Endodermal cell (in vitro differentiated cells): ENCODE measurements at places on chromosomes 1 and 21.

- H3K4me3 ChIP-seq, result no peak overlapping the region
- no peaks in the 10 kb centered on the region for H3K27me3 ChIP-seq
- no peaks in the 10 kb centered on the region for H3K4me1 ChIP-seq
Observed at GRCh38 chr1:243568793-243569192, 281.2 kb downstream of the AKT3 start.

DNA sequence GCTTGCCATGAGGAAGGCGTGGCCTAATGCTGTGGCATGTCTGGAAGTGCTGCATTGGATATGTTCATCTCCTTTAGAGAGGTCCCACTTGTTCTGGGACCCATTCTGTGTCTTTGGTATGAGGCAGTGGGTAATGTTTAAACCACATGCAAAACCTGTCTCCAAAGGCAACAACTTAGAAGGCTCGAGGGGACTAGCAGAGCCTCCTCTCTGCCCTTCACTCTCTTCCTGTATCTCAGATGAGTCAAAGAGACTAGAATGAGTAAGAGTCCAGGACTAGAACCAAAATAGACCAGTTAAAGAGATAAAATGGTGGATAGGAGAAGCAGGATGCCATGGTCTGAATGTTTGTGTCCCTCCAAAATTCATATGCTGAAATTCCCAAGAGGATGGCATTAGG is 220.8 kb upstream of the KIAA0040 start:
- no peak overlapping the region for H3K4me3 ChIP-seq
- H3K36me3 ChIP-seq, result no peaks in the 10 kb centered on the region
- H3K27me3 ChIP-seq, result no peaks in the 10 kb centered on the region
- no peak overlapping the region for H3K27ac ChIP-seq
- H3K4me1 ChIP-seq, result no peaks in the 10 kb centered on the region

- no peaks in the 10 kb centered on the region for H3K36me3 ChIP-seq
- no peak for DNase-seq
- H3K27me3 ChIP-seq, result no peaks in the 10 kb centered on the region
- no peak overlapping the region for H3K27ac ChIP-seq
- no peak overlapping the region for H3K4me3 ChIP-seq
- H3K4me1 ChIP-seq, result no peaks in the 10 kb centered on the region
Observed at GRCh38 chr1:117295001-117295400, 72.2 kb upstream of the MAN1A2 start.

- peaks cover 61% of the 10 kb centered on the region for H3K27me3 ChIP-seq
- no peaks in the 10 kb centered on the region for H3K36me3 ChIP-seq
- no peak overlapping the region for H3K27ac ChIP-seq
- DNase-seq, result peak; percentile 52
- peaks cover 4% of the 10 kb centered on the region for H3K4me1 ChIP-seq
Observed at GRCh38 chr1:238672262-238672661, 714.1 kb upstream of the CHRM3 start.

GRCh38 chr1:62912028-62912638 is 128.2 kb downstream of the ATG4C start:
- H3K4me3 ChIP-seq, result no peak overlapping the region
- no peaks in the 10 kb centered on the region for H3K36me3 ChIP-seq
- no peaks in the 10 kb centered on the region for H3K27me3 ChIP-seq
- H3K4me1 ChIP-seq, result no peaks in the 10 kb centered on the region

DNA sequence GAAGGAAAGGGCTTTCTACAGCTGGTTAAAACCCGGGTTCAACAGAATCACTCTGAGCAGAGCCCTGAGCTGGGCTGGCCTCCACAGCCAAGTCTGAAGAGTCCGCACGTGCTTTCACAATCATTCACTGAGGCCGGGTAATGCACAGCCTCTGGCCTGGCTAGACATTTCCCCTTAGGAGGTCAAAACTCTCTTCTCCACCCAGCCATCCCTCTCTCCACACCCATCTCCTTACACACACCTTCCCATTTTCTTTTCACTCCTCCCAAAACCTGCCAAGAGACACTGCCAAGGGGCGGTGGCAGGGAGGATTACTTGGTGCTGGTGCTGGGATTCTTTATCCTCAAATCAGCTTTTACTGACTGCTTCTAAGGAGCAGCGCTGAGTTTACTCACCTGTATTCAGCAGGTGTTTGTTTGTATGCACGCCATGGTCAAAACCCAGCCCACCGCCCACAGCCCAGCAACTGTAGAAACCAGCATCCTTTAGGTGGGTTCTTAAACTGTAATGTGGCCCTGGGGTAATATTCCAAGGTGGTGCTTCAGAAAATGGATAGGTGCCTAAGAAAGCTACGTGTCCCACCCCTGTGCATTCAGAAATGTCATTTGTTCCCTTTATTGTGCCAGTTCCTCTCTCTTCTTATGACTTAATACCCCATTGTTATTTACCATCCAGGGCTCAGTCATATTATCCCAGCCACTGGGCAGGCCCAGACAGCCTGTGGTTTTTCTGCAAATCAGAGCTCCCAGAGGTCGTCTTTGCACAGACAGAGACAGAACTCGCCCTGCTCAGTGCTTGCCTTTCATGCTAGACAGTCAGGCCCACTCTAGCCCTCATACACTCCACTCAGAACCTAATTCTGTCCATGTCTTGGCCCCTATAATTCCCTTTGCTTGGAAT is 80.2 kb downstream of the ADSS2 start:
- no peaks in the 10 kb centered on the region for H3K36me3 ChIP-seq
- H3K4me3 ChIP-seq, result no peak overlapping the region
- H3K27me3 ChIP-seq, result no peaks in the 10 kb centered on the region
- no peak for DNase-seq
- H3K4me1 ChIP-seq, result peaks cover 17% of the 10 kb centered on the region
- H3K27ac ChIP-seq, result no peak overlapping the region

- H3K4me1 ChIP-seq, result peaks cover 9% of the 10 kb centered on the region
- no peaks in the 10 kb centered on the region for H3K36me3 ChIP-seq
- peak; percentile 52 for DNase-seq
- no peaks in the 10 kb centered on the region for H3K27me3 ChIP-seq
- no peak overlapping the region for H3K4me3 ChIP-seq
Observed at GRCh38 chr1:204564835-204565234, 48.6 kb downstream of the MDM4 start.

- H3K27me3 ChIP-seq, result no peaks in the 10 kb centered on the region
- no peak for DNase-seq
- H3K4me3 ChIP-seq, result no peak overlapping the region
Observed at GRCh38 chr21:35682904-35683549, 377.3 kb downstream of the SETD4 start.

DNA sequence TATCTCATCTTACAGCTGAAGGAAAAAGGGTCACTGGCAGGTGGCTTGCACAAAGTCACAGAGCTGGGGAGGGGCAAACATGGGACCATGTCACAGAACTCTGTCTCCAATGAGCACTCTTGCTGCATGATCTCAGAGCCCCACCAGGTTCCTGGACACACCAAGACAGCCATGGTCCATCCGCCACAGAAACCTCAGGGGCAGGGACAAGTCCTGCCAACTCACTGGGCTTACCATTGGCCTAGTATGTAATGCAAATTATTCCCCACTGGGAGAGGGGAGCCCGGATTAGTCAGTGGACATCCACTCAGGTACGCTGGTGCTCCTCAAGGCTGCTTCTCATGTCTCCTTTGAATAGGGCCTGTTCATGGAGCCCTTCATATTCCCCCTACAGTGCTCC is 14.2 kb downstream of the S100A7A start:
- no peak overlapping the region for H3K27ac ChIP-seq
- no peak for DNase-seq
- no peak overlapping the region for H3K4me3 ChIP-seq
- peaks cover 17% of the 10 kb centered on the region for H3K27me3 ChIP-seq
- H3K36me3 ChIP-seq, result no peaks in the 10 kb centered on the region

DNA sequence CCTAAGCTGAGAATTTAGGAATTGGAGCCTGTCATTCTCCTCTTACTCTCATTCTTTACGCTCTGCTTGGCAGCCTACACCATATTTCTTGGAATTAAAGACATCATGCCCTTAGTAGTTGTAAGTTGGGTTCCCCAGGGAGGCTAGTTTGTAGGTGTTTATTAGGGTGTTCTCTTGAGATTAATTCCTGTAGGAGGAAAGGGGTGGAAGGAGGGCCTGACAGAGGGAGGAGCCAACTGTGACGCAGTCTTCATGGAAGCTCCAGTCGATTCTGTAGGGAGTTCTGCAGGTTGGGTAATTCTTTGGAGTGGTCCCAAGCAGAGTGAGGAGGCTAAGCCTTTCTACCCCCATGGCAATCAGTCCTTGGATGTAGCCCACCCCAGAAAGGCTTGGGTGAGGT is 111.4 kb downstream of the HHAT start:
- no peaks in the 10 kb centered on the region for H3K36me3 ChIP-seq
- DNase-seq, result no peak
- H3K27ac ChIP-seq, result no peak overlapping the region
- no peaks in the 10 kb centered on the region for H3K4me1 ChIP-seq
- no peak overlapping the region for H3K4me3 ChIP-seq

DNA sequence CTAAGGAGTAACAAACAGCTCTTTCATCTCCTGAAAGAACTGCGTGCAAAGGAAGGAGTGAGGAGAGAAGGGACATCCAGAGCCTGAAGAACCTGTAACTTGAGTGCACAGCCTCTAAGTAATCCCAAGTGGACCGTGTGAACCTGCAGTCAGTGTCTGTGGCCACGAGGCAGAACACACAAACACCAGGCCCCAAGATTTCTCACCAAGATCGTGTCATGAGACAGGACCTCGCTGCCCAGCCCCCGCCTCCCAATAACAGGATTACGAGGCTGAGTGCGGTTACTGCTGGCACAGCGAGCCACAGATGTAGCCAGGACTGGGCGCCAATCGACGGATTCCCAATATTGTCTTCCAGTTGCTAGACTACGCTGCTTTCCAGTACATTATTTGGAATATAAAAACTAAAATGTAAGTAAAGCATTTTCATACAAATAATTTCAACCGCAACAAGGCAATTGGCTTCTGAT is 101.3 kb upstream of the SLC25A33 start:
- no peaks in the 10 kb centered on the region for H3K27me3 ChIP-seq
- H3K36me3 ChIP-seq, result no peaks in the 10 kb centered on the region
- H3K4me3 ChIP-seq, result no peak overlapping the region
- no peak overlapping the region for H3K27ac ChIP-seq
- H3K4me1 ChIP-seq, result peaks cover 34% of the 10 kb centered on the region
- peak; percentile 72 for DNase-seq

- no peaks in the 10 kb centered on the region for H3K36me3 ChIP-seq
- peak overlapping the region; percentile 83 for H3K27ac ChIP-seq
- no peak for DNase-seq
- H3K4me1 ChIP-seq, result no peaks in the 10 kb centered on the region
- no peak overlapping the region for H3K4me3 ChIP-seq
- H3K27me3 ChIP-seq, result no peaks in the 10 kb centered on the region
Observed at GRCh38 chr1:190949939-190950338, 472.3 kb upstream of the BRINP3 start.

- no peaks in the 10 kb centered on the region for H3K27me3 ChIP-seq
- H3K27ac ChIP-seq, result no peak overlapping the region
- DNase-seq, result peak; percentile 36
- H3K4me1 ChIP-seq, result peaks cover 24% of the 10 kb centered on the region
- no peak overlapping the region for H3K4me3 ChIP-seq
Observed at GRCh38 chr1:34743775-34744174, 11.1 kb upstream of the GJB5 start.

DNA sequence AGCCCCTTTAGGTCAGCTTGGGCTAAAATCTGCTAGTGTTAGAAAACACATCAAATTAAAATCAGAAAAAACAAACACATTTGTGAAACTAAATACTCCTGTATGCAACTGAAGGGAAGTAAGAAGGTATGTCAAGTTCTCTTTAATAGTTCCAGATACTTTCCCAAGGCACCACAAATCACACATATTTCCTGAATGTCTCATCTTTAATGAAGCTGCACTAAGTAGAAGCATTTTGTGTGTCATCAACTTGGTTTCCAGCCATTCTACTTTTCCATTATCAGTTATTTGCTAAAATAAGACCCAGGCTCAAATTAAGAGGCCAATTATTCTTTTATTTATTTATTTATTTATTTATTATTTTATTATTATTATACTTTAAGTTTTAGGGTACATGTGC is 34.7 kb downstream of the CRB1 start:
- H3K36me3 ChIP-seq, result no peaks in the 10 kb centered on the region
- H3K27ac ChIP-seq, result no peak overlapping the region
- H3K27me3 ChIP-seq, result no peaks in the 10 kb centered on the region
- no peak for DNase-seq
- H3K4me1 ChIP-seq, result no peaks in the 10 kb centered on the region

DNA sequence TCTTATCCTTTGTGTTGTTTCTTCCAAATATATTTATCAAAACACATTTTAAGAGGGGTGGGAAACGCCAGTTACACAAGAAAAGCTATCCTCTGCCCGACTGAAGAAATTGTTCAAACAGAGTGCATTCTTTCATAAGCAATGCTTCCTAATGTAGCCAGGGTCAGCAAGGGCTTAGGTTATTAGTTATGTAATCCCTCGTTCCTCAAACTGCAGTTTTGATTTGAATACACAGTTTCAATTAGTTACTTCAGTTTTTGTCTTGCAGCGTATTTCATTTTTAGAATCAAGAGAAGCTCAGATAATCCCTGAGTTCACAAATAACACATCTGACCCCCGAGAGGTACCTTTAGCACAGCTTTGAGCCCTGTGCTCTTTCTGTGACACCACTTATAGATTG is 141.7 kb upstream of the NRIP1 start:
- no peaks in the 10 kb centered on the region for H3K27me3 ChIP-seq
- H3K27ac ChIP-seq, result no peak overlapping the region
- no peak overlapping the region for H3K4me3 ChIP-seq
- no peak for DNase-seq

- no peak overlapping the region for H3K27ac ChIP-seq
- H3K27me3 ChIP-seq, result no peaks in the 10 kb centered on the region
Observed at GRCh38 chr1:227869279-227869842, 53.9 kb downstream of the PRSS38 start.

DNA sequence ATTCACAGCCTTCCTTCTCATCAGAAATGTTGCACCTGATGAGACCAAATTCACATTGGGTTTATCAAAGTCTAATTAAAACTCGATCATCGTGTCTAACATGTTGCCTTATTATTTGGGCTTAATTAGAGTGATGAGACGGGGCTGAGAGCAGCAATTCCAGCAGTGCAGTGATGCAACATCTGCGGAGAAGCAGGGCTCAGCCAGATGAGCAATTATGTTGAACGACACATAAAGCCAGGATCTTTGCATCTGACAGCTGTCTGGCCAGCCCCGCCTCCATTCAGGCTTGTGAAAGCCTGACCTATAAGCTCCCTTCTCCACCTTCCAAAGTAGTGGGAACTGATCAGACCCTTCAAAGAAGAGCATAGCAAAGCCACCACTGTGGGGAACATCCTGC is 109.8 kb downstream of the C1orf94 start:
- no peaks in the 10 kb centered on the region for H3K4me1 ChIP-seq
- no peaks in the 10 kb centered on the region for H3K36me3 ChIP-seq
- H3K4me3 ChIP-seq, result no peak overlapping the region
- no peak overlapping the region for H3K27ac ChIP-seq
- no peaks in the 10 kb centered on the region for H3K27me3 ChIP-seq

GRCh38 chr1:160623862-160624261 is 23.0 kb downstream of the SLAMF1 start:
- no peak for DNase-seq
- H3K4me3 ChIP-seq, result no peak overlapping the region
- H3K4me1 ChIP-seq, result peaks cover 4% of the 10 kb centered on the region

DNA sequence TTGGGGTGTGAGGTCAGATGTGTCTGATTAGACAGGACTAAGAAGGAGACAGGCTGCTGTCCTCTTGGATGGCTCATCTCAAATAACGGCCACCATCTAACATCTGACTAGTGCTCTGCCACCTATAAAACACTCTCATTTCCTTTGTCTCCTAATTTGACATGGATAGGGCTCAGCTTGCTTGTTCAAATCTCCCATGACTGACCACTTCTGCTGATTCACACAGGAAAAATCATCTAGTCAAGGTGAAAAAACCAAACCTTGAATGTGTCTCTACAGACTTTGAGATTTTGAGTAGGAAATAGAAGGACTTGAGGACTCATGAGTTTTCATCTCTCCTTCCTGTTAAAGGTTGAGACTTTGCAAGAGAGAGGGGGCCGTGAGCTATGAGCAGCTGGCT is 150.6 kb downstream of the IER5 start:
- H3K4me3 ChIP-seq, result no peak overlapping the region
- no peaks in the 10 kb centered on the region for H3K4me1 ChIP-seq
